ENCODE measurements at places on chromosomes 2 and 18.

DNA sequence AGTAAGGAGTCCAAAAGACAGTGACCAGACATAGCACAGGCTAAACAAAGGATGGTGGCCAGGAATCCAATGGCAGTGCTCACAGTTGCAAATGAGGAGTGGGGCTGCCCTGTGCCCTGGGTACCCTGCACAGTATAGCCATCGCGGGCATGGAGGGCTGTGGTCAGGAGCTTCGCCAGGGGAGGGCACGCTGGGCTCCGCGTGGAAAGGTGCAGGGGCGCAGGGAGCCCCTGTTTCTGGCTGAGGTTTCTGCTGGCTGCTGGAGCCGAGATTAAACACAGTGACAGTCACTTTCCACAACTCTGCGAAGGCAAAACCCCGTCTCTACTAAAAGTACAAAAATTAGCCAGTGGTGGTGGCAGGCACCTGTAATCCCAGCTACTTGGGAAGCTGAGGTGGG, 194.7 kb downstream of the GALR1 start:
- no peak for DNase-seq

DNA sequence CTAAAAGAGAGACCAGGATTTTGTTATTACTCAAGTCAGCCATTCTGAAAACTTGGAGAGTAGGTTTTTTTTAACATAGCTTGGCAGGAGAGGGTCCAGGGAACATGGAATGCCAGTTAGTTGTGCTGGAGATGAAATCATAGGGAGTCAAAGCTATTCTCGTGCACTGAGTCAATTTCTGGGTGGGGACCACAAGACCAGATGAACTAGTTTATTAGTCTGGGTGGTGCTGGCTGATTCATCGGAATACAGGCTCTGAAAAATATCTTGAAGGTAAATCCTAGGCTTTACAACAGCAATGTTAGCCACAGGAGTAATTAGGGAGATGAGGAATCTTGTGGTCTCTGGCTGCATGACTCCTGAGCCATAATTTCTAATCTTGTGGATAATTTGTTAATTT, 921.4 kb downstream of the TRIB2 start:
- DNase-seq, result no peak

GRCh38 chr2:43311276-43311675, 84.9 kb upstream of the ZFP36L2 start:
- no peak for DNase-seq

GRCh38 chr2:2707206-2707991, 376.3 kb upstream of the MYT1L start:
- DNase-seq, result no peak

GRCh38 chr2:151325581-151326095, 31.8 kb upstream of the TNFAIP6 start:
- DNase-seq, result no peak

- DNase-seq, result no peak
Measured at GRCh38 chr18:48735080-48735676, 196.3 kb downstream of the CTIF start.

GRCh38 chr2:28586867-28587266, 91.0 kb downstream of the PLB1 start:
- DNase-seq, result no peak

DNA sequence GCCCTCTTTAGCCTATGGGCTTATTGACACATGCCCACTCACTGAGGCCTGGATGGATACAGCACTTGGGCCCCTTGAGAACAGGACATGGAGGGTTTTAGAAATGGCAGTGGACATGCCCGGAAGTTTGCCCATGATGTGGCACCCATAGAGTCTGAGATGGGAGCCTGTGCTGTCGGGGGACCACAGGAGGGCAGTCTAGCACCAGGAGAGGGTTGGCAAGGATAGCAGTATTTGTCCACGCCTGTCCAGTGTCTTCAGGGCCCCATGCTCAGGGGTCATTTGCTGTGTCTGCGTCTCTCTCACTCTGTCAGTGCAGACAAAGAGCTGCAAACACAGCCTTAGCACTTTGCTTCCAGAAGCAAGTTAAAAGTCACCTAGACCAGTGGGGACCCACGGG, 48.7 kb downstream of the IL1RL2 start:
- no peak for DNase-seq

Data from activated CD4-positive, alpha-beta T cell treated with anti-CD3 and anti-CD28 coated beads, Interleukin-2, amount 50 U/mL, for 24 hours (primary cell).